ENCODE measurements at places on chromosomes 3 and 15.

DNA sequence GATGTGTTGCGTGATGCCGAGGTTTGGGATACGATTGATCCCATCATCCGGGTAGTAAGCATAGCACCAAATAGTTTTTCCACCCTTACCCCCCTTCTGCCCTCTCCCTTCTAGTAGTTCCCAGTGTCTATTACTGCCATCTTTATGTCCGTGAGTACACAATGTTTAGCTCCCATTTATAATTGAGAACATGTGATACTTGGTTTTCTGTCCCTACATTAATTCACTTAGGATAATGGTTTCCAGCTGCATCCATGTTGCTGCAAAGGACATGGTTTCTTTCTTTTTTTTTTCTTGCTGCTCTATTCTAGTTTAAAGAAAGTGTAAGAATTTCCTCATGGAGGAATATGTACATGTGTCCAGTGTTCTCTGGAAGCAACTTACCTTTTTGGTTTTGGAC is 51.8 kb downstream of the NSUN3 start:
- no peak for DNase-seq

DNA sequence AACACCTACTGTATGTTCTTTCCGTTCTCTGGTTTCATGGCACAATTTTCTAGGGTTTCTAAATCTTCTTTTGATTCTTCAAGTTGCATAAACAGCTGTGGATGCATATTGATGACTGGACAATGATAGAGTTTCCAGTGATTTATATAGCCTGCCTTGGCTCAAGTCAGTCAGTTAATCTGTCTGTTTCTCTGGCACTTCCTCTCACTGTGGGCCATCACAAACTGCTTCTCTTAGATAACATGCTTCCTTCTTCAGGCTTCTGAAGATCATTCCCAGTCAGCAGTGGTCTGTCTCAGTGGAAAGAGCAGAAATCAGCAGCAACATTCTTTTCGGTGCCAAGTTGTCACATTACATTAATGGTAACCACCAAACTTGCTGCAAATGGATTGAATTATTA is 207.2 kb downstream of the RYR3 start:
- no peak for DNase-seq

- no peak for DNase-seq
These were observed 68.5 kb downstream of the FMN1 start for GRCh38 chr15:33125894-33126537.

DNA sequence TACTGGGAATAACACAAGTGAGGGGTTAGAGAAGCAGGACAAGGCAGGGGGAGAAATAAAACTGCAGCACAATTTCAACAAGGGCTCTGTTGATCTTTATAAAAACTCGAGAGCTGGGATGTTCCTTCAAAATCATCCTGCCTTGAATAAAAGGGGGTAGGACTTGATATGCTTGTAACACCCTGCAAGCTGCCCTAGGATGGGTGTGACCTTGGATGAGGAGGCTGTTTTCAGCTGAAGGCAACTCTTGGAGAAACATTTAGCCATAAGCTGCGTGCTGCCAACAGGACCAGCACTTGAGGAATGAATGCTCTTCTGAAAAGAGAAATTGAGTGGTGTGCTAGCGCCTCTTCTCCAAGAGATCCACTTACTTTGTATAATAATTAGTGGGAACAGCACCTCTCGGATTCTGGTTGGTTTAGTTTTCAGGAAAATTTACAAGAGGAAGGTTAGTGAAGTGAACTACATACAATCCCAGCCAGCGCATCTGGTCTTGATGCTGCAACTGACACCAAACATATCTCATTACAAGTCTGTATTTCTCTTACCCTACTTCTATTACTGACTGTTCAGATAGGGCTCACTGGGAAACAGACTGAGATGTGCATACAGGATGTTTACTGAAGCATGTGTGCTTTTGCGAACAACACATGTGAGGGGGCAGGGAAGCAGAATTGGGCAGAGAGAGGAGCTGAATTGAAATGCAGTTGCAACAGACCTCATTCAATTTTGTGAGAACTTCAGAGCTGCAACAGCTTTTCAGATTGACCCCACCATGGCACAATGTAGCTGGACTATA is 643.0 kb upstream of the GOLIM4 start:
- DNase-seq: no peak

DNA sequence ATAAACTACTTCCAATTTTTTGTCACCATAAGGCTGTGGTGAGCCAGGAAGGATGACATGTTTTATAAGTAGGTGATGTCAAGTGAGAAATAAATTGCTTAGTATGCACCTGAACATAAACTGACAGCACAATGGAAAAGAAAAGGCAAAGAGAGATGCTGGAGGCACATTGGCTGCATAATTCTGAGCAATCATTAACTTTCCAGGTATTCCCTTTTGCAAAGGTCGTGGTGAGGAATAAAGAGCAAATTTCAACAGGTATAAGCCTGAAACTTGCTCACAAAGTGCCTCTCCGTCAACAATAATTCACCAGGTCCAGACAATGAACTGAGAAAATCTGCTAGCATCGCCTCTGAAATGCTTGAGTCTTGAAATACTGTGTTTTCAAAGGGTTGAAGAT is 48.2 kb downstream of the ITGB5 start:
- no peak for DNase-seq

DNA sequence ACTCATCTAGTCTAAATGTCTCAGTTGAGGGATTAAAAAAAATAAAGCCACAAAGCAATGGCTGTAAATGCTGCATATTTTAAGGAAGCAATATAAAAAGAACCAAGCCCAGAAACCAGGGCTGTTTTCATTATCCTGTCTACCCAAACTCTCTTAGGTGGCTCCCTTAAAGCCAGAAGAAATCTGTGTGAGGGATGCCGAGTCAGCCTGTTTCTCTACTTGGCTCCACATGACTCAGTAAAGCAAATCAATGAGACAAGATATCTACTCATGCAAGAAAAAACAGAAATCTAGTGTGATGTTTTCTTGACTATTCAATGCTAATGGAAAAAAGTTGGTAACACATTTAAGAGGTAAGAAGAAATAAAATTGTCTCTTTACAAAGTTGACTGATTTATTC is 296.2 kb downstream of the ZBTB20 start:
- DNase-seq: no peak

DNA sequence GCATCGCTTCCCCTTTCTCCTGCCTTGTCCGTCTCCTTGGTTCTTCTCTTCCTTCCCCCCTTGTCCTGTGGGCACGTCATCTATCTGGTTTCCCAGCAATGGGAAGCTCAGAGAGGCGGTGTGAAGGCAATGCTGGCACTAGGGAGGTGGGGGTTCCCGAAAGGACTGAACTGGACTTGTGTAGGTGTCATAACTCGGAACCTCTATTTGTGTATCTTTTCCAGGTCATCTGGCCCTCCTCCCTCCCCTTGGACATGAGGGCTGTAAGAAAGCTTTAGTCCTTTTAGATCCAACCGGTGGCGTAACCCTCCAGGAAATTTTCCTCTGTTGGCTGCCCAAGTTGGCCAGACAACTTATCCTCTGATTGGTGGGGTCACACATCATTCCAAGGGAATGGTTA is 231.5 kb upstream of the TLE3 start:
- DNase-seq: no peak

DNA sequence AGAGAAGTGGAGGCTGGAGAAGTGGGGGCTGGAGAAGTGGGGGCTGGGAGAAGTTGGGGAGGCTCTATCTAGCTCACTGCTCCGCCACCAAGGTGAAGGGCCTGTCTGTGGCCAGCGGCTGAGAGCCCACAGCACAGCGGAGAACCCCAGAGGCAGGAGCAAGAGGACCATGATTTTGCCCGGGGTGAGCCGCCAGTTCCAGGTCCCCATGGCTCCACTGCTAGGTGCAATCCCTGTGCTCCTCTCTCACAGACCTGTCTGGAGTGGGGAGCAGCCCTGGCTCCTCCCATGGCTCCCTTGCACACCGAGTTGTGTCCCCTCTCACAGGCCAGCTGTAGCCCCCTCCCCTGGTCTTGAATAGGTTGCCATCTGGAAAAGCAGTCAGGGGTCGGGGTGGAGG is 4.7 kb upstream of the NRROS start:
- DNase-seq: no peak
